Cortex of kidney (tissue), 1 donor: ENCODE measurements at places on chromosomes 16 and 17.

- no peak for DNase-seq
Measured at GRCh38 chr16:4702466-4702808, 9.1 kb downstream of the NUDT16L1 start.

DNA sequence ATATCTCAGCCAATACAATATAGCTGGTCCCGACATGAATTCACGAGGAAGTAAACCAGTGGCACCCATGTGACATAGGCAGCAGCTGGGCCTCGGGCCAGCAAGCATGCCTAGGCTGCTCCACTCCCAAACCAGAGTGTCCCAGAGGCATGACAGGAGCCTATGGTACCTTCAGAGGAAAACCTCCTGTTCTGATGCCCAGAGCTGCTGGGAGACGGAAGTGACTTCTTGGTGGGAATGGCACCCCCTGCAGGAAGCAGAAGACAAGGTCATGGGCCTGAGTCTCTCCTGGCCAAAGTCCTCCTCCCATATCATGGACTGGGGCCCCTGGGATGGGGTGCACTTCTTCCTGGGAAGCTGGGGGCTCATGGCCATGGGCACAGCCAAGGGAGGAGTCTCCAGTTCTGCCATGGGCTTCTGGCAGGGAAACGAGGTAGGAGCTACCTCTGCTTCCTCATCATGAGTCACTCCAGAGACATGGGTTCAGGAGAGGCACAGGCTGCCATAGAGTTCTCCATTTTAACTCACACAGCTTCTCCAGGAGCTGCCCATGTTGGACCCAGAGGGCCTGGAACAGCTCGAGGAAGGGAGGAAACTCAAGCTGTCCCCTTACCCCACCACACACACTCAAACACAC, 13.4 kb downstream of the FBF1 start:
- no peak for DNase-seq

DNA sequence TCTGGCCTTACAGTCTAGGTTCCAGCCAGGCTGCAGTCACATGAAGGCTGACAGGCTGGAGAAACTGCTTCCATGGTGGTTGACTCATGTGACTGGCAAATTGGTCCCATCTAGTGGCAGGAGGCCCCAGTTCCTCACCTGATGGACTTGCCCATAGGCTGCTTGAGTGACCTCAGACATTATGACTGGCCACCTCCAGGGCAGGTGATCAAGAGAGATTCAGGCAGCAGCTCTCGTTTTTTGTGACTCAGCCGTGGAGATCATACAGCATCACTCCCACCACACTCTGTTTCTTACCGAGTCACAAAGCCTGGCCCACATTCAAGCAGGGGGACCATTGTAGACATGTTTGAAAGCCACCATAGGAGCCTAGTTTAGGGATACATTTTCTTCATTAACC, 34.5 kb downstream of the SIAH1 start:
- DNase-seq = no peak

DNA sequence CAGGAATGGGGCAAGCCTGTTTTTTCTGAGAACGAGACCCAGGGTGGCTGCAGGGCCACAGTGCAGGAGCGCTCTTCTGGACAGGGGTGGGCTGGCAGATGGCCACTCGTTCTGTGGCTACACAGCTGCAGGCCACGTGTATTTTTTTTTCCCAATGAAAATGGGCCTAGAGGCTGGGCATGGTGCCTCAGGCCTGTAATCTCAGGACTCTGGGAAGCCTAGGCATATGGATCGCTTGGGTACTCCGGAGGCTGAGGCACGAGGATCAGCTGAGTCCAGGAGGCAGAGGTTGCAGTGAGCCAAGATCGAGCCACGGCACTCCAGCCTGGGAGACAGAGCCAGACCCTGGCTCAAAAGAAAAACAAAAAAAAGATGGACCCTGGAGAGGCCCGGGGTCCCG, 6.8 kb downstream of the UNKL start:
- DNase-seq = no peak

DNA sequence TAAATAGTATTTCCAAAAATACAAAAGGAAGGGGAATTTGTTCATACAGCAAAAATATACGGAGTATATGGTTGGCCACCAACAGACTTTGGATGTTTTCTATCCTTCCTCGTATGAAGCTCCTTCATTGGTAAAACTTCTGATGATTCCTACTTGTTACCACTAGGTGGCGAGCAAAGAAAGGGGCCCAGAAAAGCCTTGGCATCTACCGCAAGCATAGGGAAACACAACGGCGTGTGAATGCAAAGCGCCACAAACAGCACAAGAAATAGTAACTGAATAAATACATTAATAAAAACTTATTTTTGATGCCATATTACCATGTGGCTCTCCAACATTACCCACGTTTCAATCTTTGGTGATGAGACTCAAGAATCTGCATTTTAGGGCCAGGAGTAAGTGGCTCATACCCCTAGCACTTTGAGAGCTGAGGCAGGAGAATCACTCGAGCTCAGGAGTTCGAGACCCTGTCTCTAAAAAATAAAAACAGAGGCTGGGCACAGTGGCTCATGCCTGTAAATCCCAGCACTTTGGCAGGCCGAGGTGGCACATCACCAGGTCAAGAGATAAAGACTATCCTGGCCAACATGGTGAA, 34.5 kb downstream of the YWHAE start:
- DNase-seq = no peak

- no peak for DNase-seq
Measured at GRCh38 chr16:15822957-15823356, 33.9 kb downstream of the MYH11 start.

DNA sequence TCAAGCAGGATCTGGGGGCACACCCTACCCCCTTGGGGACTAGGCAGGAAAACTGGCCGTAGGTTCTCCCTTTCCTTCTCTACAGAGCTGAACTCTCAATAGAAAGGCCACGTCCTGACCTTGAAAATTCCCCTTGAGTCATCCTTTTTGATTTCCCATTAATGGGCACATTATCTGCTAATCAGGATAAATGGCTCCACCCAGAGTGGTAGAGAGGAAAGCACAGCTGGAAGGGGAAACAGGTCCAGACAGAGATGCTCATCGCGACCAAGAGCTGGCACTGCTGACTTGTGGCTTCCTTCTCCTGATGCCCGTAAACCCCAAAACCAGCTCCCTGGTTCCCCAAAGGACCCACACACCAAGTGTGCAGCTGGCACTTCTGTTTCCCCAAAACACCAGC, 206.5 kb upstream of the CDH5 start:
- no peak for DNase-seq

DNA sequence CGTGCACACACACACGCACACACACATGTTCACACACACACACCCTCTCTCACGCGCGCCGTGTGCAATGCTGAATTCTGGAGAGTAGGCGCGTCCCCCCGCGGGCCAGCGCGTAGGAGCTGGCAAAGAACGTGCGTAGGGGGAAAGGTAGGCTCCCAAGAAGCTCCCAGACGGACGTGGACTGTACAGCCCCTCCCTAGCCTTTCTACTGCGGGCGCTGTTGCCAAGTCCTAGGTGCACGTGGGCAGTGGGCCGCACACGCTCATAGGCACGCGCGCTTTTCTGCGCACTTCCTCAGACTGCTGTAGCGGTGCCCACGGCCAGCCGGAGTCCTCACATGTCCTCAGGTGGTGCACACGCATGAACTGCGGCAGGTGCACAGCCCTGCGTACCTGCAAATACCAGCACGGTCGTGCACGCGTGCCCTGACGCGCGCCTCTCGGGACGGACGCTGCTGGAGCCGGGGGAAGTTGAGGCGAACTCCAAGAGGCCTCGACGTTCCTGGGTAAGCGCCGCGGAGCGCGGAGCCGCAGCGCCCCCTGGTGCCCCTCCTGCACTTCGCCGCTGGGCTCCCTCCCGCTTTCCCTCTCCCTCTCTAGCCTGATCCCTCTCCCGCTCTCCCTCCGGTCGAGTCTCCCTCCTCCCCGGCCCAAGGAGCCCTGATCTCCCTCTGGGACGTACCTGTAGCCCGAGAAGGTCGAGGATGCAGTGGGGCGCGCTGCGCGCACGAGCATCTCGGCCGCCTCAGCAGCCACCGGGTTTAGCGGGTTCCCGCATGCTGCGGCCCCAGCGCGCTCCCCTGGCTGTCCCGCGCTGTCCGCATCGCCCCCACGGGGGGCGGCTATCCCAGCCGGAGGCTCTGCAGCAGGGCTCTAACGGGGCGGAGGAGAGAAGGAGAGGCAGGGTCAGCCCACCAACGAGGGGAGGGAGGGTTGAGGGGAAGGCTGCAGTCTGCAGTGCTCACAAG, 749 bp downstream of the GRIN2A start:
- no peak for DNase-seq

- DNase-seq = no peak
Measured at GRCh38 chr17:681738-682529, 32.7 kb downstream of the VPS53 start.

GRCh38 chr17:39536468-39536867, 71.3 kb downstream of the NEUROD2 start:
- DNase-seq = no peak

DNA sequence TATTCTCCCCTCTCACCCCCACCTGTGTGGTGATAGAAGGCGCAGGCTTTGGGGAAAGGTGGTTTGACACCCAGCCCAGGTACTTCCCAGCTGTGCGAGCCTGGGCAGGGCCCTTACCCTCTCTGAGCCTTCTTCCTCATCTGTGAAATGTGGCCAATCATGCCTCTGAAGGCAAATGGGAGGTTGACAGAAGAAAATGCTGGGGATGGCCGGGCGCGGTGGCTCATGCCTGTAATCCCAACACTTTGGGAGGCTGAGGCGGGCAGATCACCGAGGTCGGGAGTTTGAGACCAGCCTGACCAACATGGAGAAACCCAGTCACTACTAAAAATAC, 43.7 kb downstream of the CRISPLD2 start:
- no peak for DNase-seq

- DNase-seq = no peak
Measured at GRCh38 chr17:58339755-58340404, 11.3 kb upstream of the TSPOAP1 start.

GRCh38 chr16:5775916-5776315, 678.3 kb upstream of the EEF2KMT start:
- DNase-seq = no peak

- DNase-seq = no peak
Measured at GRCh38 chr16:3022684-3023414, 893 bp downstream of the HCFC1R1 start.

DNA sequence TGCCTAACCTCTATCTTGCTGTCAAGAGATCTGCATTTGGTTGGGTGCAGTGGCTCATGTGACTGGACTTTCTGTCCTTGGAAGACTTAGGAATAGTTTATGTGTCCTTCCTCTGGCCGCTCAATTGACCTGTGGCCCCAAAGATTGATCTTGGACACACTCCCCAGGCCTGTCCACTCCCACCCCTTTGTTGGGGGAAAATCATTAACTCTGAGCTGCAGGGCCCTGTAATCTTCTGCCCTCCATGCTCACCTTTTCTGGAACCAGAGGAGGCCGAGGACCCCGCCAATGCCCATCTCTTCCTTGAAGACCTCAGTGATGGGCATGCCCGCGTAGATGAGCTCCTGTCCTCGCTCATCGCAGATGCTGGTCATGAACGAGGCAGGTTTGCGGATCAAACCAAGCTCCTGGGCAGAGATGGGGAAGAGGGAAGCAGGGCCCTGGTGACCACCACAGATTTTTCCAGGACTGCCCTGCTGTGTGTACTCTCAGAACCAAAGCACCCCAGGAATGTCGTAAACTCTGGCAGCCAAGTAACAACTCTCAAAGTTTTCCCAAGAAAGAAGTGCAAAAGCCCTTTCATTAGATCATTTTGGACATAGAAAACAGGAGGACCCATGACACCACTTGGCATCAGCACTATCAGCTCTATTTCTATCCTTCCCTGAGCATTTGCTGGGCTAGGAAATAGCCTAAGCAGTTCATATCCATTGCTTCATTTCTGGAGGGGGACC, 8.5 kb upstream of the KLHL11 start:
- DNase-seq = no peak

DNA sequence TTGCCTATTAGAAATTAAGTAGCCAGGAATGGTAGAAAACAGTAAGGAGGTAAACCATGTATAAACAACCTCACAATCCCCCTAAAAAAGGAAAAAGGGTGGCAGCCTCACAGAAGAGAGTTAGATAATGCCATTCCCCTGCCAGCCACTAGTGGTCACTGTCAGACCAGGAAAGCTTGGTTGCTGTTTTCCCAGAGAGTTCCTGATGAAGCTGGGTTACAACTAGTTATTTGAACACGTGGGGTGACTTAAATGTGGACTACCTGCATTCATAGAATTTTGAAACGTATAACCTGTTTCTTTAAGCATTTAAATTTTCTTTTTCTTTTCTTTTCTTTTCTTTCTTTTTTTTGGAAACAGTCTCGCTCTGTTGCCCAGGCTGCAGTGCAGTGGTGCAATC, 5.8 kb downstream of the GPRC5C start:
- no peak for DNase-seq

DNA sequence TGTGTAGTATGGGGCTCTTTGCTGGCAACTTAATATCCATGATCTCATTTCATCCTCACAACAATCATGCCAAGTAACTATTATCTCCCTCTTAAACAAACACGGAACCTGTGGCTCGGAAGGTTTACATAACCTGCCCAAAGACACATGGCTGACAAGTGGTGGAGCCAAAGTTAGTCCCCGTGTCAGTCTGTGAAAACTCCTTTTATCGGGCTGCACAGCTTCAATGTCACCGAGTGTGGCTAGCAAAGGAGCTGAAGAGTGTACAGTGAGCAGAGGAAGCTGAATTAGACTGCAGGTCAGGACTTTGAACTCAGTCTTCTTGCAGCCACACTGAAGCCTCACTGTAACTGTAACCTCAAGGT, 80.3 kb downstream of the PARN start:
- DNase-seq = no peak

GRCh38 chr16:35252356-35252936, 1793.0 kb downstream of the TP53TG3F start:
- no peak for DNase-seq

- no peak for DNase-seq
Measured at GRCh38 chr16:53449816-53450517, 15.7 kb downstream of the RBL2 start.

- DNase-seq = no peak
Measured at GRCh38 chr16:70460737-70461261, 6.4 kb downstream of the FCSK start.

DNA sequence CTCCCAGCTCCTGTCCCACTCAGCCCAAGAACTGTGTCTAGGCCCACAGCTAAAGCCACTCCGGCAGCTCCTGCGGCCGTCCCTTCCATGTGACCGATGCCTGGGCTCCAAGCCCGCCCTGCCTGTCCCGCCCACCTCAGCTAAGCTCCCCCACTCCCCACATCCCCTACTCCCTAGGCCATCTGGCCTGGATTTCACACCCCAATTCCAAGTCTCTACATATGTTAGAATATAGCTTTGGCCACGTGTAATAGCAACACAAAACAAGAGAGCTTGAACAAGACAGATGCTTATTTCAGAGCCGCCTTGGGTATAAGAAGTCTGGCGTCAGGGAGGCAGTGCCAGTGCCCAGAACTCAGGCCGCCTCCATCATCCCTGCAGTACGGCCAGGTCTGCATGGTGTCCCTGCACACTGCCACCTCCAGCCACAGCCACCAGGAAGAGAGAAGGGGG, 30.0 kb upstream of the USP22 start:
- DNase-seq = no peak
